ENCODE measurements at places on chromosomes 6 and 20.

GRCh38 chr6:63793465-63794137 lies 158.0 kb downstream of the PHF3 start:
- DNase-seq, result no peak

DNA sequence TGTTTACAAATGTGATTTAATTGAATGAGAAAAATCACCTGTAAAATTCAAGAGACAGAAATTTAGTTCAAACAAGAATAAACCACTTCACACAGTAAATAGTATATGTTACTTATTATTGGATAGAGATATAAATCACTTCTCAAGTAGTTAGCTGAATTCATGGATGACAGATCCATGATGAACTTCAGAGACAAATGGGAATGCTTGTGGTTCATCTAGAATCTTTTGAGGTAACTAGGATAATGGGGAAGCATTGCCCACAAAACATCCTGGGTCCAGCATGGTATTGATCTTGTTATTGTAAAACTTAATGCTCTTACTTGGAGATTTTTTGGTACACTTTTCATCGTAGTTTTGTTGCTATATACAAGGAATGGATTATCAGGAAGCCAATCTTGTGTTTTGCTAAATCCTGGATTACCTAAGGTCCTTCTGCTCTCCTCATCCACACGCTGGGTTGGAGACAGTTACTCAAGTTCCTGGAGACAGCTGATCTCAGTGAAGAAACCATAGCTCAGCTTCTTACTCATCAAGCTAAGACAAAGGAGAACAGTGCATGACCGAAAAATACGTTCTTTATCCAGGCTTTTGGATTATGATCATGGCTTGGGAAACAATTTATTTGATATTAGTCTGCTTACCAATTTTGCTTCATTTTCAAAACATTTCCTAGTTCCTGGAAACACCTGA lies 142.5 kb upstream of the PREP start:
- DNase-seq, result no peak

GRCh38 chr20:50762435-50763220 lies 31.2 kb downstream of the PARD6B start:
- peak; percentile 81 for DNase-seq

DNA sequence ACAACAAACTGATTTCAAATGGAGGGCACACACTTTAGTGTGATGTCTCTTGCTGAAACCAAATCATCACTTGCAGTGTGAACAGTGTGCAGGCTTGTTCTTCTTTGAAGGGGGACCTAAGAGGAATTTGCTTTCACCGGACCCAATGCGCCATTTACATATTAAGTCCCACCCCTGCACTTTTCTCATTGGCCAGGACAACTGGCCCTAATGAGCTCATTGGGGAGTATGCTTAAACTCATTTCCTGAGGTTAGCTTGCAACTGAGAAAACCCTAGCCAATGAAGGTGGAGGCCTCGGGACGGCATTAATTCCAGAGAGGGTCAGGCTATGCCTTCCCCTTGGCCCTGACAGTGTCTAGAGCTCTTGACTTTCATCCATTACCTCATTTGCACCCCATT lies 58.7 kb downstream of the VEGFA start:
- no peak for DNase-seq

- peak; percentile 54 for DNase-seq
These were observed 214.9 kb downstream of the LY86 start for GRCh38 chr6:6803180-6803977.

- DNase-seq, result no peak
These were observed 42.6 kb downstream of the TTI1 start for GRCh38 chr20:37990571-37991151.

DNA sequence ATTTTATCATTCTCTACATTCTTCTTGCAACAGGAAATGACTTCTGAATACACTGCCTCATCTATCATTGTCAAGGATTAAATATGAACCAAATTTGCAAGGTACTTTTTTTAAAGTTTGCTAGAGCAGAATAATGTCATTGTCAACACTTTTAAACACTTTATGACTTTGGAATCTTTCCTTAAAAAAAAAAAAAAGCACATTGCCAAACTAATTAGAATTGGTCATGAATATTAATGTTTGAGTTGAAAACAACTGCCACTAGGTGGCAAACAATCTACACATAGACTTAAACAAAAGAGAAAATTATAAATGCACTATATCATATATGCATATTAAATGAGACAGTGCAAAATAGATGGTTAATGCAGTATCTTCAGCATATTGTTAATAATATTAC lies 32.5 kb upstream of the TMEM244 start:
- DNase-seq, result no peak

GRCh38 chr20:38581013-38581412 lies at the start of gene ADIG:
Gene ADIG, plus strand, starts transcription at chr20:38581197. Its CDS starts 54 bp downstream, at chr20:38581251.
- DNase-seq, result peak; percentile 37

GRCh38 chr6:170074907-170075306 lies 216.0 kb downstream of the DLL1 start:
- no peak for DNase-seq

DNA sequence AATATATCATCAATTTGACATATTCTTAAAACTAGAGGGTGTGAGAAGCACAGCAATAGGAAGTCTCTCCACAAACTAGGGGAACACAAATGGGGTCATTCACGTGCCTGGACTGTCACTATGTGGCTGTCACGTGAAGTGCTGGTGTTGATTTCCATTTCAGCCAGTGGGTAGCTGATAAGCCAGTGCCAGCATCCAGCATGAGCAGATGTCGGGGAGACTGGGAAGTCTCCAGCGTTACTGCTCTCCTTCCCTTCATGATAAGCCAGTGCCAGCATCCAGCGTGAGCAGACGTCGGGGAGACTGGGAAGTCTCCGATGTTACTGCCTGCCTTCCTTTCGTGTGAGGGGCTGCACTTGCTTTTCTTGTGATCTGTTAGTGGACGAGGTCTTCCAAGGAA lies 5.6 kb upstream of the SLC17A9 start:
- no peak for DNase-seq

DNA sequence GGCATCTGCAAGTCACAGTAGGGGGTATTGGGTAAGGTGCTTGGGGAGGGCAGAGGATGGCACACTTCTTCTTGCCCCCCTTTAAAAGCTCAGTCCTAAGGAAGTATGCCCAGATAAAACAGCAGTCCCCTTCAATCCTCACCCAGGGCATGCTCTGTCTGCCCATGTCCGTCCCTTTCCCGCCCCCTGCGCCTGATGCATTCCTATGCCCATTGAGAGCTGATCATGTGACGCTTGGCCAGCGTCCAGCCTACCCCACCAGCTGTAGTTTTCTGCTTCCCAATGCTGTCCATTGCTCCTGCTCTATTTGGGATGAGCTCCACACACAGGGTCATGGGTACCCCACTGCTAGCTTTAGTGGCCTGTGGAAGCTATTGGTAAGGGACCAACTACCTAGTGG lies 8.3 kb downstream of the SIGLEC1 start:
- DNase-seq, result no peak

GRCh38 chr6:26569433-26569764 lies 27.4 kb upstream of the ABT1 start:
- DNase-seq, result no peak

DNA sequence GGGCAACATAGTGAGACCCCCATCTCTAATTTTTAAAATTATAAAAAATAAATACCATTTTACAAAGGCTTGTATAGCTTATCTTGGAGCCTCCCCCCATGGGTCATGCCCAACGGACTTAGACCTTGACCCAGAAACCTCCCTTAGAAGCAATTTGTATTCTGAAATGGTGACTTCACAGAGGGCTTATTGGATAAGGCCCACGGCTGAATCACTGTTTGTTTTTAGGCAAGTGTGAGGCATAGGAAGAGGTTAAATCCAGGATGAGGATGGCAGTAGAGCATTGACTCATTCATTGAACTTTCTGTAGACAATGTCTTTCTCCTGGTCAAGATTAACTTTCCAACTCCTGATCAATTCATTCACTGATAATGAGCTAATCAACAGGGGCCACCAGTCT lies 6.2 kb upstream of the SNAI1 start:
- no peak for DNase-seq

DNA sequence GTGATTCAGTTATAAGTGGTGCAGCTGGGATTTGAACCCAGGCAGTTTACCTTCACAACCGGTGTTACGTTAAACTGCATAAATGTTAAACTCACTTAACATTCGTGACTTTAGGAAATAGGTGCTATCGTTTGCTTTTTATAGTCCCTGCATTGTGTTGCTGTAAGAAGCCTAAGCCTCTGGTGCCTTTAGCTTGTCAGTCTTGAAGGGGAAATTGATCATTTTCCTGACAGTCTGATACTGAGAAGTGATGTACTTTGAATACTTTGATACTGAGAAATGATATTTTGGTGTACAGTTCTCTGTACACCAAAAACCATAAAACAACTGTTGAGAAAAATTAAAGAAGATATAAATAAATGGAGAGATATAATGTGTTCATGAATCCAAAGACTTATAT lies 52.5 kb upstream of the NEDD9 start:
- DNase-seq, result no peak

DNA sequence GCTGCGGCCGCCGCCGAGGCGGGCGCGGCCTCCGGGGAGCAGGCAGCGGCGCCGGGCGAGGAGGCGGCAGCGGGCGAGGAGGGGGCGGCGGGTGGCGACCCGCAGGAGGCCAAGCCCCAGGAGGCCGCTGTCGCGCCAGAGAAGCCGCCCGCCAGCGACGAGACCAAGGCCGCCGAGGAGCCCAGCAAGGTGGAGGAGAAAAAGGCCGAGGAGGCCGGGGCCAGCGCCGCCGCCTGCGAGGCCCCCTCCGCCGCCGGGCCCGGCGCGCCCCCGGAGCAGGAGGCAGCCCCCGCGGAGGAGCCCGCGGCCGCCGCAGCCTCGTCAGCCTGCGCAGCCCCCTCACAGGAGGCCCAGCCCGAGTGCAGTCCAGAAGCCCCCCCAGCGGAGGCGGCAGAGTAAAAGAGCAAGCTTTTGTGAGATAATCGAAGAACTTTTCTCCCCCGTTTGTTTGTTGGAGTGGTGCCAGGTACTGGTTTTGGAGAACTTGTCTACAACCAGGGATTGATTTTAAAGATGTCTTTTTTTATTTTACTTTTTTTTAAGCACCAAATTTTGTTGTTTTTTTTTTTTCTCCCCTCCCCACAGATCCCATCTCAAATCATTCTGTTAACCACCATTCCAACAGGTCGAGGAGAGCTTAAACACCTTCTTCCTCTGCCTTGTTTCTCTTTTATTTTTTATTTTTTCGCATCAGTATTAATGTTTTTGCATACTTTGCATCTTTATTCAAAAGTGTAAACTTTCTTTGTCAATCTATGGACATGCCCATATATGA lies 3.2 kb downstream of the MARCKS start:
- peak; percentile 27 for DNase-seq

DNA sequence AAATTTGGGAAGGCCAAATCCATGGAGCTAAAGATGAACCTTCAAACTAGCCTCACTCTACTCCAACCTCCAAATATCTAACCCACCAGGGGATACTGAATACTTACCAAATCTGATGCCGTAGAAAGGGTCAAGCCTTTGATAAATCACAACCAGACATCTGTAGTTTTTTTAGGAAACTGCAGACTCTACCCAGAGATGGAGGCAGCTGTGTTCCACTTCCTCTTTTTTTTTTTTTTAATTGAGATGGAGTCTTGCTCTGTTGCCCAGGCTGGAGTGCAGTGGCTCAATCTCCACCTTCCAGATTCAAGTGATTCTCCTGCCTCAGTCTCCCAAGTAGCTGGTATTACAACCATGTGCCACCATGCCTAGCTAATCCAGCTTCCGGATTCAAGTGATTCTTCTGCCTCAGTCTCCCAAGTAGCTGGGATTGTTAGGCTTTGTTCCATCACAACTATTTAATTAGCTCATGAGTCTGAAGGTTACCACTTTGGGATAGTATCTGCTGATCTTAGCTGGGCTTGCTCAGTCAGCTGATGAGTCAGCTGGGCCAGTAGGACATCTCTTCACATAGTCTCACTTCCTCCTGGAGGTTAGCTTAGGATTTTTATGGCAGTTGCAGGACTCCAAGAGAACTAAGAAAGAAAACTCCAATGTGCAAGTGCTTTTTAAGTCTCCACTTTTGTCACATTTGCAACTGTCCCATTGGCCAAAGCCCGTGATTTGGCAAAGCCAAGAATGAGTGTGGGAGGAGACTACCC lies 13.3 kb downstream of the FRK start:
- DNase-seq, result no peak

- no peak for DNase-seq
These were observed 237.6 kb downstream of the SMOC2 start for GRCh38 chr6:168678588-168678987.

GRCh38 chr6:51387907-51388306 lies 569.2 kb downstream of the TFAP2B start:
- no peak for DNase-seq

DNA sequence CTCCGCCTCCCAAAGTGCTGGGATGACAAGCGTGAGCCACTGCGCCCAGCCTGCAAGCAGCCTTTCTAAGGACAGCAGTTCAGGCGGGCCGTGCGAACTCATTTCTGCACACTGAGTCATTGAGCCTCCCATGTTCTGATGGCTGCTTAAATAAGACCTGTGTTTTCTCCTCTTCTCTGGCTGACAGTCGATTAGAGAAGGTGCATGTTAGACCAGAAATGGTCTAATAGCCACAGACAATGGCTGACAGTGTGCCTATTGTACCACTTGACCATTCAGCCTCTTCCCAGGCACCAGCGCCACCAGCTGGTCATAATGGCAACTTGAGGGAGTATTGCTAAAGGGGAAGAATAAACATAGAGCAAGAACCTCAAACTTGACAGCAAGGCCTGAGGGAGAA lies 6.2 kb downstream of the CST11 start:
- peak; percentile 71 for DNase-seq

DNA sequence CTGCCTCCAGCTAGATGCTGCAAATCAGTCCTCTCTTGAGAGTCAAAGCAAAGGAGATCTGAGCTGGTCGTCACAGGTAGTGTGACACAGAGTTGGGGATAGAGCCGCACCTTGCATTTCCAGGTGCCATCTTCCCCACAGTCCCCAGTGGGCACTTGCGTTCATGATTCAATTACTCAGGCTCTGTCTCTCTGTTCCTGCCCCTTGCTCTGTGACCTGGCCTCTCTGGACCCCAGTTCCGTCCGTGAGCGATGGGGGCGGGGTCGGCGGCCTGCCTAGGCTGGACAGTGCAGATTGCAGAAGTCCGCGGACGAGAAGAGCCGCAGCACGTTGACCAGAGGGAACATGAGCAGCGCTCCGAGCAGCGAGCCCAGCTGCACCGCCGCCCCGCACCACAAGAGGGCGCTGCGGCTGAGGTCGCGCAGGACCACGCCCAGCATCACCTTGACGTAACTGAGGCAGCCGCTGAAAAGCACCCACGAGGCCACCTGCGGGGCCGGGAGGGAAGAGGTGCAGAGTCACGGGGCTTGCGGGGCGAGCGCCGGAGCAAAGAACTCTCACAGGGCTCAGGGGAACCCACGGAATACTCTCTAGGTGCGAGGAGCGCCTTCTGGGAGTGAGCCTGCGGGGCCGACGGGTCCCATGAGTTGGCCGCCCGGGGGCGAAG lies 7.4 kb downstream of the SLC52A3 start:
- peak; percentile 28 for DNase-seq

DNA sequence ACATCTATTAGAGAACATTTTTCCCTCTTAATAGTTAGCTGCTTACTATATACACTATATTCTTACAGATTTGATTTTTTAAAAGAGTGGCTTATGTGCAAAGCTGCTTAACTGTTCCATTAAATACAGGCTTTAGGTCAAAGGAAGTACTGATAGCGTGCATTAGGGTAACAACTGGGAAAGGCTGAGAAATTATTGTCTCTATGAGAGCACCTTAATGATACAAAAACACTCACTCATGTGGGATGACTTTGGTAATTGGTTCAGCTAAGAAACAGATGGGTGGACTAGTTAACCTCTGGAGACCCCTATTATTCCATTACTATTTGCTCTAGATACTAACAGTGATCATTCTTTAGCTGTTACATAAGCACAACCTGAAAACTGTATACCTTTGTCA lies 4.0 kb downstream of the DCDC2 start:
- DNase-seq, result no peak

Measured in Caki2 (cell line).